ENCODE measurements at places on chromosomes 6 and 20.
A peak's percentile ranks its signal among the peaks of the same experiment; 100 is the strongest.

DNA sequence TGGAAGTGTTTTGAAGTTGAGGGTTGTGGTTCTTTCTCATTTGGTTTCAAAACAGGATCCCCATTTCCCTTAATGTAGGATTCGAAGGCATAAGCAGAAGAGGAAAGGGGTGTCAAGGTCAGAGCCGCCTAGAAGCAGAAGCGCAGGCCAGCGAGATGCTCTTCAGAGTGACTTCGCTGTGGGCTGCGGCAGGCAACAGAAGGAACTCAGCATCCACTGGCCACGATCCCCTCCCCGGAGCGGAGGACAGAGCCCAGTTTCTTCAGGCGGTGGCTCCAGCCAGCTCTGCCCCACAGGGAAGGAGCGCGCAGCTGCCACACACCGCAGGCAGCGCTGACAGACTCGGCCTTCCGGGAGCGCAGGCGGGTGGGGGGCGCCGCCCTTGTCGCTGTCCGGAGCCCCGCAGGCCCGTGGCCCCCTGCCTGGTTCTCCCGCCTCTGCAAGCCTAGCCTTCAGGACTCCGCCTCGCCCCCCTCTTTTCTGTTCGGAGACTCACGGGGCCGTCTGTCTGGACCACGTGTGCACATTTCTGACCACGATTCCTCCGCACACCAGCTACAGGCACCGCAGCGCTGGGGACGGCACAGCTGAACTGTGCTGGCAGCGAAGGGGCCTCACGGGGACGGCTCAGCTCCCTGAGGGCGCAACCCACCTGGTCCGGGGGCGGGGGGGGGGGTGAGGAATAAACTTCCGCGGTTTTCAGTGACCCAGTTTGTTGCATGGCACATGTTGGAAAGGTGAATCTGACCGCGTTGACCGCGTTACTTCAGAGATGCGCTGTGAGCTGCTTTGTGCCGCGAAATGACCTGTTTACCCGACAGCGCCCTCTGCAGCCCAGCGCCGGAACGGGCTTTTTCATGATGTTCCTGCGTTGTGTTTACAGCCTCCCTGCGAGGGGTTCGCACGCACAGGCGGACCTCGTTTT, 26.1 kb downstream of the TTLL2 start:
- DNase-seq, result peak; percentile 56

- no peak for DNase-seq
Observed at GRCh38 chr6:112304680-112305079, 42.5 kb upstream of the RFPL4B start.

GRCh38 chr6:143607974-143608373, 69.8 kb upstream of the PHACTR2 start:
- DNase-seq, result no peak

DNA sequence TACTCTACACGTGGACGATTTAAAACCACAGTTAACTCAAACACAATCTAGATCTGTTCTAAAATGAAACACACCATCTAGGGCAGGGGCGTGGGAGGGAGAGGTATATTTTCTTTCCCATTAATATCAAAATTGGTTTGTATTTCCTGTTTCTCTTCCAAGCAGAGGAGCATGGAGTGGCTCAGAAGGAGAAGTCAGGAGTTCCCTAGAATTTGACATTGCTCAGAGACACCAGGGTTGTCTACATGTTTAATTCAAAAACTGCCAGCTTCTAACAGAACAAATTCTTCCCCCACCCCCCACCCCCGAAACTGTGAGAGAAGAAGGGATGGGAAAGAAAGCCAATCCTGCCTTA, 2.3 kb downstream of the PREX1 start:
- no peak for DNase-seq

DNA sequence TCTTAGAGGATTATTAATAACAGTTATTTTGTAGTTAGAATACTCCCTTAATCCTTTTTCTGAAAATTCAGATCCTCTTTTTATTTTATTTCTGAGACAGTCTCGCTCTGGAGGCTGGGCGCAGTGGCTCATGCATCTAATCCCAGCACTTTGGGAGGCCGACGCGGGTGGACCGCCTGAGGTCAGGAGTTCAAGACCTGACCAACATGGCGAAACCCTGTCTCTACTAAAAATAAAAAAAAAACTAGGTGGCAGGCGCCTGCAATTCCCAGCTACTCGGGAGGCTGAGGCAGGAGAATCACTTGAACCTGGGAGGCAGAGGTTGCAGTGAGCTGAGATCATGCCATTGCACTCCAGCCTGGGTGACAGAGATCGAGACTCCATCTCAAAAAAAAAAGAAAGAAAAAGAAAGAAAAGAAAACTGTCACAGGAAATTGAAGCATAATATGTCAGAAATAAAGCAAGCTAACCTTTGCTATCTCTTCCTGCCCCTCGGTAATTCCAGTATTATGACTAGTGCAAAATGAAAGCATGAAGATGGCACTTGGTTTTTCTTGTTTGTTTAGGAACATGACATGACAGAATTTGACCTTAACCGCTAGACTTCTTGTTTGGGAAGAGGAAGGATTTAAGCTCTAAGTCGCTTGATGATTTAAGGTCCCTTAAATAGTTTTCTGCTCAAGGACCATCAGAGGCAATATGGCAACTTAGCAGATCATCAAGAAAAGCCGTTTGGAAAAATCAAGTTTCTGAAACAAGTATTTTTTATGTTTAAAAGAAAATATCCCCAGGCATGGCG, 1.8 kb upstream of the RBM39 start:
- DNase-seq, result peak; percentile 37
